ENCODE measurements at places on chromosomes 5 and 9. TPM values are rescaled to one million over a fixed set of nuclear protein-coding genes. Genes with fewer than 3 reads are reported as not detected.

CHMP5 gene
- total RNA-seq = 42.8 TPM

DNA sequence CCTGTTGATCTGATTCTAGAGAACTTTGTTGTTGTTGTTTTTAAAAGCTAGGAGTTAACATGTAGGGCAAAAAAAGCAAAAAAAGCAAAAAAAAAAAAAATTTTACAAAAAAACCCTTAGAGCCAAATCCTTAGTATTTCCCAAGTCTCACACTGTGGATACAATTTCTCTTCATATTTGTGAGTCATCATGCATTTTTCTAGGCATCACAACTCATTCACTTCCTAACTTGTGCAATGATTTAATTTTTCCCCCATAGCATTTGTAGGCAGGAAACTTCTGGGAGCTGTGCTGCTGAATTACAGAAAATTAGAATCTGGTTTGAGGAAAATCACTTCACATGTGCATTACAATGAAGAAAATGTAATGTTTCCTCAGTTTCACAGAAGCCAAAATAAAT lies 91.9 kb downstream of the MARCHF3 start:
- H3K27me3 ChIP-seq = no peaks in the 10 kb centered on the region
- no peak overlapping the region for H3K27ac ChIP-seq
- DNase-seq = no peak
- H3K36me3 ChIP-seq = no peaks in the 10 kb centered on the region

- no peak for DNase-seq
- no peaks in the 10 kb centered on the region for H3K36me3 ChIP-seq
- no peaks in the 10 kb centered on the region for H3K4me1 ChIP-seq
Observed at GRCh38 chr9:94553029-94553938, 1.6 kb upstream of the PCAT7 start.

GRCh38 chr5:139806111-139806510 lies 10.5 kb downstream of the PSD2 start:
- DNase-seq = no peak
- no peaks in the 10 kb centered on the region for H3K36me3 ChIP-seq
- H3K4me1 ChIP-seq = no peaks in the 10 kb centered on the region
- H3K27me3 ChIP-seq = no peaks in the 10 kb centered on the region

DNA sequence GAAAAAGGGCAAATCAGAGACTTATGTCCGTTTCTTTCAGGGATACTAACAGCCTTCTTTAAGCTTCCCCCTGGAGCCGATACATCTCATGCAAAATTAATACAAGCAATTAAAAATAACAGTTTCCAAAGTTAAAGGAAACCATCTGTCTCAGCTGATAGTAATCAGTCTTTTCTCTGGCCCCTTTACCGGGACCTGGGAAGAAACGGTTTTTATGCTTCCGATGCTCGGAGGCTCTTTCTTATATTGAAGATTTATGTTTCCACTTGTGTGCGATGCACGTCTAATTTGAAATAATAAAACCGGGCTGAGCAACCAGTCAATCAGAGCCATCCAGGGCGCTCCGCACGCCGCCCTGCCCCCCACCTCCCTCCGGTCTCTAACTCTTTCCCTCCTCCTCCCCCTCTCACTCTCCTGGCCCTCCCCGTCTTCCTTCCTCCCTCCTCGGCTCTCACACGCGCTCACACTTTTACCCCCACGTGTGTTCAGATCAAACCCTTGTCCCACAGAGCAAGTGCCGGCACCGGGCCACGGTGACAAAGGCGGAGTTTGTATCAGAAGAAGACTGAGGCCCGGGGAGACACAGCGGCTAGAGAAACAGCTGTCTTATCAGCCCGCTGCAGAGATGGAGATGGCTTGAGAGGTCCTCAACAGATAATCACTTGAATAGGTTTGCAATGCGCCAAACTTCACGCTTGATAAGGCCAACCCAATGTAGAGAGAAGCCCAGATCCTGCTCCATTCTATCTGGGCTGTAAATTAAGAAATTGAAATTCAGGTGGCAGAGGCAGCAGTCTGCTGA lies 5.1 kb upstream of the ELAVL2 start:
- H3K4me3 ChIP-seq = no peak overlapping the region
- no peak overlapping the region for H3K27ac ChIP-seq

DNA sequence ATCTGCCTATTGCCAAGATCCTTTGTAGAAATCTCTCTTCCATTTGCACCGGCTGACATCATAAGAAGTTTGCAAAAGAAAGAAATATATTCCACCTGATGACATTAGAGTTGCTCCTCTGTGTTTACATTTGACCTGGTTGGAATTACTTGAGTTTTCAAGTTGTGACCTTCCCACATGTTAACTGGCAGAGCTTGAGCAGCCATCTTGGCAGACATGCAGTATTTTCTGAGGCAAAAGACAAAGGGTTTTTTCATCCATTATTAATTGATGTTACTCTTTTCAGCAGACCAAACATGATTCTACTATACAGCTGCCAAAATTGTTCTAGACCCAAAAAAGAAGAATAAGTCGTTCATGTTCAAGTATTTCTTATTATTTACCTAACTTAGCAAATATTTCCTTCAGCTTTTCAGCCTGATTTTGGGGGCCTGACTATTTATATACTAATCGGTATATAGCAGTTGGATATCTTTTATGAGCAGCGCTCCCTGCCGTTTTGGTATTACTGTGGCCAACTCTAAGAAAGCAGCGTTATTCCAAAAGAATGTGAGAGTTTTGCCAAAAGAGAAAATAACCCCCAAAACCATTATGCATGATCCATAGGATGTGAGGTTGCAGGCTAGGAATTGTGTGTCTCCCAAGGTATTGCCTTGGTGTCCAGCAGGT lies 212.9 kb downstream of the PBX3 start:
- DNase-seq = no peak
- no peaks in the 10 kb centered on the region for H3K4me1 ChIP-seq
- H3K27me3 ChIP-seq = no peaks in the 10 kb centered on the region
- no peak overlapping the region for H3K27ac ChIP-seq
- no peaks in the 10 kb centered on the region for H3K36me3 ChIP-seq
- no peak overlapping the region for H3K4me3 ChIP-seq

SSNA1 gene
- total RNA-seq = 115 TPM

PCA3 gene
- total RNA-seq = not detected

DNA sequence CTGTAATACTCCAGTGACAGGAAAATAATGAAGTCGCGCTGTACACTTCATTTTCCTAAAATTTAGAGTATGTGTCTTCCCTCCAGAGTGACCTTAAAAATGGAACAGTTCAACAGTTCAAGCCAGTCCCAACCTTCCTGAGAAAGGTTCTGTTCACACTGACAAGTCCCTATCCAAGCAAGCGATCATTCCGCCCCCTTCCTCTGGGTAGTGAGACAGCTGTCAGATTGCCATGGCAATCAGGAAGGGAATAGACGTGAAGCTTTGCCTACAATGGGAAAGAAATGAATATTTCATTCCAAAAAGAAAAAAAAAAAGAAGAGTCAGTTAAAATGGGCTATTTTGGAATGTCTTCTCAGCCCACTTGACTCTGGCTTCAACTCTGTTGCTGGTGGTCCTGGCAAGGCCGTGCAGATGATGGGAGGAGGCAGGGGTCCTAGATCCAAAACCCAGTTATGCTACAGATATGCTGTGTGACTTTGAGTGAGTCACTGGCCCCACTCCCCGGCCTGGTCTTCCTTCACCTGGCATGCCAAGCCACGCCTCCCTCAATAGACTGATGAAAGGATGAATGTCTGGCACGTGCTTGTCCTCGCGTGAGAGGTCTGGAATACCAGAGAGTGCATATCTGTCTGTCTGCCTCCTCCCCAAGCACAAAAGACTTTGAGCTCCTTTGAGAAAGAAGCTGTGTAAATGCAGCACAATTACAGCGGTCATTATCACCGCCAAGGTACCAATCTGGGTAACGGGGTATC lies 165.8 kb upstream of the WWC1 start:
- H3K4me1 ChIP-seq = no peaks in the 10 kb centered on the region
- DNase-seq = no peak
- no peak overlapping the region for H3K27ac ChIP-seq
- no peaks in the 10 kb centered on the region for H3K36me3 ChIP-seq
- no peak overlapping the region for H3K4me3 ChIP-seq
- H3K27me3 ChIP-seq = no peaks in the 10 kb centered on the region
